ENCODE measurements at places on chromosomes 5 and 9.

GRCh38 chr9:123657099-123657498 is 272.8 kb downstream of the DENND1A start:
- DNase-seq, result no peak

DNA sequence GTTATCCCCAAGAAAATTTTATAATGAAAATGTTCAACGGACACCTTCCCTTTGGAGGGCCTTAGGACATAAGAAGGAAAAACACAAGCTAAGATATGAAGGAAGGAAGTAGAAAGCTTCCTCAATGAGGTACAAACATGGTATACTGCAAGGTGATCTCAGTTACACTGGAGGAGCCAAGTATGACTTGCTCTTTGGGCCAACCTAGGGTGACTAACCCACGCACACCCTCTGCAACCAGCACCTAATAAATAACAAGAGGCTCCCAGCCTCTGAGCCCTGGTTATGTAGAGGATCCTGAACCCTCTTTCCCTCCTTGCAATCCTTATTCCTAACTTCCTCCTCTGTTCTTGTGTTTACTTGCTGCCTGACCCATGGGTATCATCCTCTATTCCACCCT is 38.3 kb upstream of the KCNV2 start:
- DNase-seq, result no peak

- no peak for DNase-seq
Measured at GRCh38 chr5:176733406-176734262, 76.7 kb upstream of the UNC5A start.

GRCh38 chr5:30524428-30524827 is 669.1 kb upstream of the CDH6 start:
- DNase-seq, result no peak

GRCh38 chr9:88237479-88237961 is 99.2 kb upstream of the SPATA31C2 start:
- DNase-seq, result no peak

DNA sequence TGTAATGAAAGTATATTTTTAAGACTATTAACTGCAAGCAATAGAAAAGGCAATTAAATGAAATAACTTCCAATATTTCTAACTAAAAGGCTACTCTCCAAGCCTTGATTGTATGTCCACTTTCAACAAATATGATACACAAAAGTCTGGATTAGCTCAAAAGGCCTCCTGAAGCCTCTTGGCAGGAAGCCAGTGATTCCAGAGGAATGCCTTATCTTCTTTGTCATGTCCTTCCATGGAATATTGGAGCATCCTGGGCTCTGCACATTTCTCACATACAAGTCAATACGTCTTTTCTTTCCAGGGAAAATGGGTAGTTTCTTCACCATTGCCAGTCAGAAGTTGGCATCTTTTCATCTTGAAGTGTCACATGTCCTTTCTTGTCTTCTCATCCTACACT is 357.8 kb downstream of the KDM4C start:
- DNase-seq, result no peak

DNA sequence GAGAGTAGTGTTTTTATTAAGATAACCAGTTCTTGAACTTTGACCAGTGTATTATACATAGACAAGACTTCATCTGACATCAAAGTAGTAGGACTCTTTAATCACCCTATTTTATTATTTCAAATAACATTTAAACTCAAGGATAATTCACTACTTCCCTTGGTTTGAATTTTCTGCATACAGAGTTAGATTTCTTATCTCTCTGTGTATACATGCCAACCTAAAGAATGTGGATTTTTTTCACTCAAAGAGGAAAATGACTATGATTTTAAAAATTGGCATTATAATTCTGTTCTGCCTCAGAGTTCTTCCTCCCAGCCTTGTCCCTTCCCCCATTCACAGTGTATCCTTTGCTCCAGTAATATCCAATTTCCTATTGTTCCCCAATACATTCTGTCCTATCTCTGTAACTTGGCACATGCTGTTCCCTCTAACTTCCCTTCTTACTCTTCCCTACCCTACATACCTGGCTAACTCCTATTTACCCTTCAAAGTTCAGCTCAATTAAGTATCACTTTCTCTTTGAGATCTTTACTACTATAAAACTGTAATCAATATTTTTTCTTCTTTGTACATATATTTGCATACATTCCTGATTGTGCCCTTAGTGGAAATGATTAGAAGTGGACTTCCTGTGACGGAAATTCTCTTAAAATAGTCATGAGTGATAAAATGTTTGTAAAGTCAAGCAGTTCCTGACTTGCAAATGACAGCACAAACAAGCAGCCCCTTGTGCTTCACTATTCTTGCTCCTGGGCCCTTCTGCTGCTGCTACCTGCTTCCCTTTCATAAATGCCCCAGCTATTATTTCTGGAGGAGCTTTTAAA is 38.1 kb upstream of the DENND4C start:
- DNase-seq, result no peak

DNA sequence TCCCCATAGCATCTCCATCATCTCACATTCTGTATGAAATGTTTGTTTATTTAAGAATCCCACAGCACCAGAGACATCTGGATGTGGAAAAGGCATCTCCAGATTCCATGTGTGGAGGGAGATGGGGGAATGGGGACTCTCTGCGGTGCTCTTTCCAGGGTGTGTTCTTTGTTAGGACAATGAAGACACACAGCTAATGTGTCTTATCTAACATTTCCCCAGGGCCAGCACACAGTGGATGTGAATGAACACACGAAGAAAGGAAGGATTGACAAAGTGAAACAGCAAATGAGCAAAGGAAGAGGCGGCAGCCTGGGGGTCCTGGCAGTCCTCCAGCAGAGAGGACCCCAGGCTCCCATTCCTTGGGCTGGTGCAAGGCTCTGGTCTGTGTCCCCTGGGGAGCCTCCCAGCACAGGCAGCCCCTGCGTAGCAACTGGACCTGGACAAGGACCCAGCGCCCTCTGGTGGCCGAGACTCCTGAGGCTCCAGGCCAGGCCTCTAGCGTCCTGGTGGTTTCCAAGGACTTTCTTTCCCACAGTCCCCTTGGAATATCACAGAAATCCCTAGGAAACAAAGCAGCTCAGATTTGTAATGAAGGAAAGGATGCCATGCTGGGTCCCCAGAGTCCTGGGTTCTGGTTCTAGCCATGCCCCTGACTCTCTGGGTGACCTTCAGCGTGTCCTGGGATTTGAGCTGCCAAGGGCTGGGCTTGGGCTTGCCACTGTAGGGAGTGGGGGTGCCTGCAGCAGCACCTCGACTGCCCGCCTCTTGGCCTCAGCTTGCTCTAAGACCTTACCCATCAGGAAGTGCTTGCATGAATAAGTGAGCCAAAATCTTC is 3.5 kb upstream of the PDLIM7 start:
- DNase-seq, result no peak

DNA sequence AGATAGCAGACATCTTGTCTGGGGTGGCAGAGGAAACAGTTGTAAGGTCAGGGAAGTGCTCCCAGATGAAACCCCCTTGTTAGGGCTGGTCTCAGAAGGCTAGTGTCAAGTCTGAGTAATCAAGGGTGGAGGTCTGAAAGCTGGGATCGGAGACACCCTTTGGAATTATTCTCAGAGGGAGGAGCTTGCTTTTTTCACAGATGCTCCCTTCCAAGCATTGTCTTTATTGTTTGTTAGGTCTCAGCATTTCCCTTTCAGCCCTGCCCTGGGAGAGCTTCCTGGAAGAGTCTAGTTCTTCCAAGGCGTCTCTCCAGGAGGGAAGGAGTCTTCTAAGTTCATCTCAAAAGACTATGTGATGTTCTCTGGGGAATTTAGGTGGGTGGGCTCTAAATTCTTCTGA is 3.2 kb downstream of the TEK start:
- no peak for DNase-seq

GRCh38 chr9:93107151-93107824 is 11.3 kb downstream of the CARD19 start:
- DNase-seq, result no peak

GRCh38 chr9:2208991-2209390 is 193.8 kb downstream of the SMARCA2 start:
- no peak for DNase-seq
